ENCODE measurements at places on chromosomes 6 and 20.
A peak's percentile ranks its signal among the peaks of the same experiment; 100 is the strongest.

DNA sequence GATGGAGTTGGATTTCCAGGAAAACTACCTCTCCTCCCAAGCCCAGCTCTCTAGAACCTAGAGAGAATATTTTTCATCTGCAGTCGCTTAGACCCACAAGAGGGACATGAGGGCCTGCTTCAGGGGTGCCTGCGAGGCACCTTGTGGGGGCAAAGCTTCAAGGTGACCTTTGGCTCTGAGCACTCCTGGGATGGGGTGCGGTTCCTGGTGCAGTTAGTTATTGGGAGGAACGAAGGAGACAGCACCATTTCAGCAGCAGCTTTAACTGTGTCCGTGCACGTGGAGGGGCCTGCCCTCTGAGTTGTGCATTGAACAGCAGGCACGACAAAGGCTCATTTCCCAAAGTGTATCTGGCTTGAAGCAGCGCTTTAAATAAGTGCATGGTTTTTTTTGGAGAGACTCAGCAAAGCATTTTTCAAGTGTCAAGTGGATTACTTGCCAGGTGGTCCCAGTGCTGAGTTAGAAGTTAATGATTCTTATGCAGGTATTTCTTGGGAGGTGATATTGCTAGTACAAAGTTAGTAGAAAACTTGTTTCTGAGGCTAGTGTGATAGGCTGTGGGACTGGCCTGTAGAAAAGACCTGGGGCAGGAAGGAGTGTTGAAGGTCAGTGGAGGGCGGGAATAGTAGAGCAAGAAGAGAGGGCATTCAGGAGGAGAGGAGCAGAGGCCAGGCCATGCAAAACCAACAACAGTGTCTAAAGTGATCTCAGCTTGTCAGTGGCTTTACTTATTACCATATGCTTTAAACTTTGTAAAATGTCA lies 3.8 kb downstream of the IGF2R start:
- DNase-seq, result no peak

- peak; percentile 14 for DNase-seq
Measured at GRCh38 chr20:34268851-34269636, 27.8 kb downstream of the ASIP start.

DNA sequence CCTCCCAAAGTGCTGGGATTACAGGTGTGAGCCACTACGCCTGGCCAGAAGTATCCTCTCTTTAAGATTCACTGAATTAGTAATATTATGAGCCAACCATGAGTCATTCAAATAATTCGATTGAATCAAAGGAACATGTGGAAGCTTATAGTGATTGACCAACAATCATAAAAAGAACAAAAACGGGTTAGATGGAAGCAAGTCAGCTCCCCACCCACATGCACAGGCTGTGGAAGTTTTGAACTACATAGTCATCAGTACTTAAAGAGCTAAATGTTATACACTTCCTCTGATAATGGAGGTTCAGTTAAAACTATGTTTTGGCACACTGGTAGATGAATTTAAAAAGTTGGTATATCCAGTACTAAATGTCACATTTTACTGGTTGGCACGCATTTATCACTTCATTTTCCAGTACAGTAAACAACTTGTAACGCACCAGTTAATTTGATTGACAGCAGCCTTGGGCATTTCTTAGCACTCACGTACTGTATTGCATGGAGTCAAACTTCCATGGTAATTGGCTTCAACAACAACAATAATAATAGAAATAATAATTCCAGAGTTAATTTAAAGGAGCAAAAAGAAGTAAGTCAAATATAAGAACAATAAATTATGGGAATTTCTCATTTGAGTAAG lies 1107.3 kb upstream of the MAP3K7 start:
- DNase-seq, result no peak

DNA sequence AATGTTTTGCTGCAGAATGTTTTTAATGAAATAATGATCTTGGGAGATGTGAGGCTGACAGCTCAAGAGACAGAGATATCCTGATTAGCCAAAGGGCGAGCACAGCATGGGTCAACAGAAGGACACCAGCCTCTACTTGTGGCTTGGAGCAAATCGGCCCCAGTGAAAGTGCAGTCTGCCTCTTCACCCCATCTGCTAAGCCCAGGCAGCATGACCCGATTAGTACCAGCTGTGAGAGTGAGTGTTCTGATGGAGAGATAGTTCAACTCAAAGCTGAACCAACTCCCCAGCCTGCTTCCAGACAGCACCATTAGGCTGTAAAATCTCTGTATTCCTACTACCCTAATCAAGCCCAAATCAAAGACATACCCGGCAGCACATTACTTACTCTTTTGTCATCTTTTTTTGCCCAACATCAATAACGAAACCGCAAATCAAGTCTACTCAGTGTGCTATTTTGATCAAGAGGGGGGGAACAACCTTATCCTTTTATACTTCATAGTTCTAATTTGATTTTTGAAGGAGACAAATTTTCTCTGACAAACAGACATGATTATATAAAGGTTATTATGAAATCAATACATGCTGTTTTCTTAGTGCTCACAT lies 514.1 kb upstream of the NRSN1 start:
- no peak for DNase-seq

DNA sequence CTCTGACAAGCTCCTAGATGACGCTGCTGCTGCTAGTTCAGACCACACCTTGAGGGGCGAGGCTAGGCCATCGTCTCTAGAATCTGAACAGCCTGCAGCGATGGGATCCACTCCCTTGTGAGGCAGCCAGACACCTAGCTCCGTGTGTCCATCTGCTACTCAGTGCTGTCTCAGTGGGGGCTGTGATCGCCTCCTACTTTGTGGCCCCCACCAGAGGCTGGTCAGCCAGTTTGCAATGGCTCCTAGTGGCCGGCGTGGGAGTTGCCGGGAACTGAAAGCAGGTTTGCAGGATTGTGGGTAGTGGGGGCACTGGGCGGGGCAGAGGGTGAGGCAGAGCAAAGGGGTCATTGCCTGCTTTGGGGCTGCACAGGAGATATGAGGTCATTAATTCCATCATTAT lies 2.8 kb downstream of the CCN5 start:
- DNase-seq, result no peak

DNA sequence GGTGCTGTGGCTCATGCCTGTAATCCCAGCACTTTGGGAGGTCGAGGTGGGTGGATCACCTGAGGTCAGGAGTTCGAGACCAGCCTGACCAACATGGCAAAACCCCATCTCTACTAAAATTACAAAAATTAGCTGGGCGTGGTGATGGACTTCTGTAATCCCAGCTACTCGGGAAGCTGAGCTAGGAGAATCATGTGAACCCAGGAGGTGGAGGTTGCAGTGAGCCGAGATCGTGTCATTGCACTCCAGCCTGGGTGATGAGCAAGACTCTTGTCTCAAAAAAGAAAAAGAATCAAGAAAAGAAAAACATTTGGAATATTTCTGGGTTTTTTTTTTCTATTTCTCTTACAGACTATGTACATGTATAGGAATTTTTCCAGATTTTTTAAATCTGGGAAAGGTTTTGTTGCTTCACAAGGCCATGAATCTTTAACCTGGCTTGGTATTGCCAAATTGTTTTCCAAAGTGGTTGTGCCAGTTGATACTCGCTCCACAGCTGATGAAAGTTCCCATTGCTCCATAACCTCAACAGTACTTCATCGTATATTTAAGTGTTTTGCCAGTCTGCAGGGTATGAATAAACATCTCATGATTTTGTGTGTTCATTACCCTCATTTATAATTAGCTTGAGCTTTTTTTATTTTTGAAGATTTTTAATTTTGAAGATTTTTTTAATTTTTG lies 33.5 kb downstream of the RNF217 start:
- no peak for DNase-seq

DNA sequence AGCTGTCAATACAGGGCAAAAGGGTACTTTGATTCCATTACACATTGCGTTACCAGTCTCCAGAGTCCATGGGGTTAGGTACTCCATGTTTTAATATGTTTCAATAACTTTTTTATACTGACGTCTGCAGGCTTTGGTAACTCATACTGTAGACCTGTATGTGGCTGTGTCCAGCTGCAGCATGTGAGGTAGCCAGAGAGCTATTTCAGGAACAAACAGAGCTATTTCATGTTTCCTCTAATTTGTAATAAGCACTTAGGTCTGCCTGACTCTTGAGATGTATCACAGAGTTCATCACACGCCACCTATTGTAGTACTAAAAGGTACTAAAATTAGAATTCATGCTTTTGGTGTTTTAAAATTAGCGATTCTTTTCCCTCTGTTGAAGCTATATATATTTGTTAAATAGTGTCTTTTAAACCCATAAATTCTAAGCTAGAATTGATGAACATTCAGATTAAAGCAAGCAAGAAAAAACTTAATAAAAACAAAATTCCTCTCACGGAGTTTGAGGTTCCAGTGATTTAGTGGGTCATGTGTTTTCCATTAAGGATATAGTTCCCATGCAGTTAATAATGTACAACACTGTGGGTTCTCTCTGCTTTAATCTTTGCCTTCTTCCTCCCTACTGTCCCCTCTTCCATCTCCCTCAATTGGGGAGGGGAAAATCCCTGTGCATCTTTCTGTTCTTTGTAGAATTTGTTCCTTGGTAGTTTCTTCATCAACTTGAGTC lies 37.0 kb downstream of the FOXO3 start:
- no peak for DNase-seq

DNA sequence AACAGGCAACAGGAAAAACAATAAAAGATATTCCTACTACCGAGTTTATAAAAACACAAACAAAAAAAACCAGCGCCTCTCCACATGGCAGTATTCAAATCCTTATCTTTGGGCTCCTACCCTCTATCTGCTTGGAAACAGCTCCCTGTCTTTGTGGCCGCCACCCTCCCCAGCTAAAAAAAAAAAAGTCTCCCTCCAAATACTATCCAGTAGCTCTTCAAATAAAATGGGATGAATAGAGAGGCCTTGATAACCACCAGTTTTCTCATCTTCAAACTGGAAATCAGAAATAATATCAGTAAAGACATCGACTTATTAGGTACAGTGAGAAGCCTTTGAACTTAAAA lies 96.2 kb downstream of the PSMG4 start:
- no peak for DNase-seq

DNA sequence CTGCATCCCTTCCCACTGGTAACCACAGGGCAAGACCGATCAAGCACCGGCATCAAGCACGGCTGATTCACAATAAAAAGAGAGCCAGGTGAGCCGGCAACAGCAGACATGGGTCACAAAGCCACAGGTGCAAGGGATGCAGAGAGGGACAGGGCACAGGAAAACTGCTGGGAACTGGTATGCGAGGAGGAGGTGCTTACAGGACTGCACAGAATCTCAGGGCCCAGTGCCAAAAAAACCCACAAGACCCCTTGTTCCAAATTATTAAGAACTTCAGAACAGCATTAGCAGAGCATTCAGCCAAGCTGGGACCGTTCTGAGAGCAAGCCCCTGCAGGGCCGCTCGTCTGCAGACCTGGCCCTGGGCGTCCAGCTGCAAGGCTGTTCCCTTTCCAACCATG lies 35.4 kb downstream of the BFSP1 start:
- DNase-seq, result no peak

DNA sequence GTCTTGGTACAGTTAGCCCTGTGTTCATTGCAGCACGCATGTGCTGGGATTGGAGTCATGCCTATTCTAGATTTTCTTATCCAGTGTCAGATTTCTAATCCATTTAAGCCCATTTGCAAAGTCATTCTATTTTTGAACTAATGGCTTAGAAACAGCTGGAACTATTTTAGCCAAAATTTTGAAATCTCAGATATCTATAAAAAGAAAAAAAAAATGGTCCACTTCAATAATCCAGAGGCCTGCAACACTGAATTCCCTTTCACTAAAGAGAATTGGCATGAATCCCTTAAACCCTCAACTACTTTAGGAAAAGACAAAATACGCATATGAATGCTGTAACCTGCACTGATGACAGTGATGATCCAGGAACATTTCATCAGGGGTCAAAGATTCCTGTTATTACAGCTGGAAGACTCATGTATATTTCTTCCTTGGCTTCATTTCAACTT lies 1.5 kb downstream of the COL21A1 start:
- no peak for DNase-seq

GRCh38 chr6:49555951-49556350 lies 5.5 kb downstream of the C6orf141 start:
- no peak for DNase-seq

DNA sequence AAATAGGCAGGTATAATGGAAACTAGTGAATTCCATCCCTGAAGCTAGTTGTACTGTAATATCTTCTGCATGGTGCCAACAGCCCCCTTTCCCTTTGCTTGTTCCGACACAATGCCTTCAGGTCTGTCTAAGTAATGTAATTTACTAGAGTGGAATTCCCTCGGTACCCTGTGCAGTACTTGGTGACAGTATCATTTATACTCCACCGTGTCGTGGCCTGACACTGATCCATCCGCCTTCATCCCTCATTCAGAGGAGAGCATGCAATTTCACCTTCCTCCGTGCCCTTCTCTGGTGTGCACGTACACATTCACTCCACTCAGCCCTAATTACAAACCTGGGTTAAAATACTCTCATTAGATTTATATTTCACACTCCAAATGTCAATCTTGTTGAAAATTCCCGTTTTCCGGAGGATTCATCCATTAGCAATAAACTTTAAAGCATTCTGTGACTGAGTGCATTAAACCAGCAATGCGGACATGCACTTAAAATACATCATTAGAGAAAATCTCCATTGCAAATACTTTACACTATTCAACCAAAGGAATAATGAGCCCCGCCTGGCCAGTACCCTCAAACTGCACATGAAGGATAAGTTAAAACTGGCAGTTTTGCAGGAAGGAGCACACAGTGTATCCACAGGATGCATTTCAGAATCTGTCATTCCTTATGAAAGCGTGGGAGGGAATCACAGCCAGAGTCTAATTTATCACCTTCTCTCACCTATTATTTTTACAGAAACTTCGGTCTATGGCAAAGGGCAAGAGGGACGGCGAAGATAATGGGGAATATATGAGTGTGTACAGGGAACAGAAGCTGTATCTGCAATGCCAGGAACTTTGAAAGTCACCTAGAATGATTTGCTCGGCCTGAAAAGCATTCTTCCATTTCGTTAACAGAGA lies 182.5 kb downstream of the GJA10 start:
- DNase-seq, result no peak

GRCh38 chr20:21177767-21178166 lies 51.9 kb downstream of the KIZ start:
- DNase-seq, result no peak

DNA sequence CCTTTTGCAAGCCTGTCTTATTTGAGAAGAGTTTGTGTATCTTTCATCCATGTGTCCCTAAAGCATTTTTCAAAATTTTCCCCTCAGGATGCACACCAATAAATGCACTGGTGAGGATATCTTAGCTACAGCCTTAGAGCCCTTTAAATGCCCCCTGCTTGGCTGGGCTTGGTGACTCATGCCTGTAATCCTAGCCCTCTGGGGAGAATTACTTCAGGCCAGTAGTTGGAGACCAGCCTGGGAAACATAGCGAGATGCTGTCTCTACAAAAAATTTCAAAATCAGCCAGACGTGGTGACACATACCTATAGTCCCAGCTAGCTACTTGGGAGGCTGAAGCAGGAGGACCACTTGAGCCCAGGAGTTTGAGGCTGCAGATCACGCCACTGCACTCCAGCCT lies 33.8 kb upstream of the PLCB4 start:
- no peak for DNase-seq

DNA sequence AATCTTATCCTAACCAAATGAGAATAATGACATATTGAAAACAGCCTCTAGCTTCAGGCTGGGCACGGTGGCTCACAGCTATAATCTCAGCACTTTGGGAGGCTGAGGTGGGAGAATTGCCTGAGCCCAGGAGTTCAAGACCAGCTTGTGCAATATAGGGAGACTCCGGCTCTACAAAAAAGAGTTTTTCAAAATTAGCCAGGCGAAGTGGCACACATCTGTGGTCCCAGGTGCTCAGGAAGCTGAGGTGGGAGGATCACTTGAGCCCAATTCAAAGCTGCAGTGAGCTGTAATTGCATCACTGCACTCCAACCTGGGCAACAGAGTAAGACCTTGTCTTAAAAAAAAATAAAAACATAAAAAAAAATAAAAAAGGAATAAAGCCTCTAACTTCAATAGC lies 4.7 kb downstream of the TUBB2A start:
- DNase-seq, result no peak

GRCh38 chr20:22430154-22430745 lies 154.1 kb downstream of the FOXA2 start:
- DNase-seq, result no peak
